ENCODE measurements at places on chromosomes 11 and 22.

GRCh38 chr11:93074352-93074751 lies 104.9 kb downstream of the MTNR1B start:
- no peak for DNase-seq

DNA sequence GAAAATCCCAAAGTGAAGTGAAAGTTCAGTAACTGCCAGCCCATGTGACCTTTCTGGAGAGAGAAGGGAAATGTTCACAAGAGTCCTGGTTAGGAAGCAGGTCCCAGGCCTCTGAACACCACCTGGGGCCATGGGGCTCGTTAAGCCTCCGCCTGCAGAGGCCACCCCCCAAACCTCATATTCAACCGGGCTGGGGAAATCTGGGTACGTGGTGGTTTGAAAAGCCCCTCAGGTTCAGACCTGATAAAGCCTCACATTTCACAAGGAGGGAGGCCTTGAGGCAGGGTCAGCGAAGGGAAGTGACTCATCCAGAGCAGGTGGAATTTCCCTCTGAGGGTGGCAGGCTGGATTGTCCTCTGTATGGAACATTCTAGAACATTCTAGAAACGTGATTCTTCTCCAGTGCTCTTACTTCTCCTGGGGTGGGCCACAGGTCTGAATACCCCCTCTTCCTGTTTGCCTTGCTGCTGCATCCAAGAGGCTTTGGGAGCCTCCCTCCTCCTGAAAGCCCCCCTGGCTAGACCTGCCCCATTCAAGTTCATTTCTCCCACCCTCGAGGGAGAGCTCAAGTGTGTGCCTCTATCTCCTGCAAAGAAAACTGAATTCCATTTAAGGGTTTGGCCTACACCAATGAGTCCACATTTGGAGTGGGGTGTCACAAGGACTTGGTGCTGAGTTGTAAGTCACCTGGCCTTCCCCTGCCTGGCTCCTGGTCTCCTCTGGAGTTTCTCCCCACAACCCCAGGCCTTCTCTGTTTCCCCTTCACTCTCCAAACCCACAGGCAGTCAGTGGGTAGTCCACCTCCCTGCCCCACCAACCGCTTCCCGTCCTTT lies 6.3 kb downstream of the FXYD2 start:
- no peak for DNase-seq

DNA sequence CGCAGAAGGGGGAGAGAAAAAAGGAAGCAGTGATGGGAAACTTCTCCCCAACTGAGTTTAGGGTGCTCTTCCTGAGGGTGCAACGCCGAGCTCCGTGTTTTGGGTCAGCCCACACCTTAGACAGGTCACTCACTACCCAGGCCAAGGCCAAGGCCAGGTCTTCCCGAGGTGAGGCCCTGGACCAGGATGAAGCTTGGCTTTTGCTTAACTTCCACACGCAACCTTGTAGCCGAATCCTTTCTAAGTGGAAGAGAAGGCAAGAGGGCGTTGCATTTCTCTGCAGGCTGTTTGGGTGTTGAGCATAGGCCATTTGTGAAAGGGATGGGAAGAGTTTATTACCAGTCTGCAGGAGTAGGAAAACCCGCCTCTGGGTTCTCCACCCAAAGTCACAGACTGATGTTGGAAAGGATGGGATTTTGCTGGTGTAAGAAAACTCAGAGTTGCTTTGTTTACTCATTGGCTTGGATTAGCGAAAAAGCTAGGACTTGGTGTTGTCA lies 1.5 kb downstream of the KREMEN1 start:
- DNase-seq: no peak

GRCh38 chr22:50143096-50143495 lies 27.4 kb upstream of the PANX2 start:
- no peak for DNase-seq
